PC-3 (cell line): ENCODE measurements at places on chromosomes 4 and X.

- peak; percentile 76 for DNase-seq
Observed at GRCh38 chrX:133415276-133416105, at the start of gene GPC4. Gene GPC4, minus strand, starts transcription at chrX:133415489. Its CDS starts 524 bp downstream, at chrX:133414965.

DNA sequence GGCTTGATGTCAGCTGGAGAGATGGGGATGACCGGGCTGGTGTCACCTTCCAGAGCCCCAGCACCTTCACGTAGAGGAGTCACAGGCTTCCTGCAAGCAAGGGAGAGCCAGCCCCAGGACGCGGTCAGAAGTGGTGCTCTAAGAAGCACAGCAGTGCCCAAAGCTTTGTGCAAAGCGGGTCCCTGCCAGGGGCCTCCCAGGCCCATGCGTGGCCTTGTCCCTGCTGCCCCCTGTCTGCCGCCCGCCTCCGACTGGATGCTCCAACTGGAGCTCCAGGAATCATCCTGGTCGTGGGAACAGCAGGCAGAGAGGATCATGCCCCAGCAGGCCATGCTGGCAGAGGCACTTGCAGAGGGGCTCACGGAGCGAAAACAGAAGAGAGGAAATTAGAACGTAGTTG, 40.1 kb upstream of the LRPAP1 start:
- no peak for DNase-seq

GRCh38 chr4:2341261-2341841, 77.1 kb downstream of the ZFYVE28 start:
- no peak for DNase-seq

DNA sequence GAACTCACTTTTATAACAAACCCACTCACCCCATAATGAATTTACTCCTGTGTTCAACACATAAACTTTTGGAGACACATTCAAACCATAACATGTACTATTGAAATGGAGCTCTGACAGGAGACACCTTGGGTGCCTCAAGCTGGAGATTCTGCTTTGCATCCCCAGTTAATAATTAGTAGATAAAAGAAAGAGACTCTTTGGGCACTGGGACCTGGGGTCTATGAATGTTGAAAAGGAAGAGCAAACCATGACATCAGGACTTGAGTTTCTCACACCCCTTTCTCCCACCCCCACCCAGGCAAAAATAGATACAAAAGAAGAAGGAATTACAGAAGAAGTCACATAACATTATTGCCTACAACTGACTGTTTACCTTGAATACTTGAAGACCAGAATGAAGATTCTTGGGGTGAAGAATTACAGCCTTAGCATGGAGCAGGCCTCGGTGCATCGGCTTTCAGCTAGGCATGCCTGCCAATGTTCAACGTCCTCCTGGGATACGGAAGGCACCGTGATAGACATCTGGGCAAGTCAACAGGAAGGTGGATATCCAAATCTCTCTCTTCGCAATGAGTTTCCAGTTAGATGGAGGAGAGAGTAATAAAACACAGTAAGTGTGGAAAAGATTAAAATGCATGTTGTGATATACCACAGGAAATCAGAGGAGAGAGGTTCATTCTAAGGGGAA, 316.0 kb downstream of the TRIML1 start:
- DNase-seq, result no peak

DNA sequence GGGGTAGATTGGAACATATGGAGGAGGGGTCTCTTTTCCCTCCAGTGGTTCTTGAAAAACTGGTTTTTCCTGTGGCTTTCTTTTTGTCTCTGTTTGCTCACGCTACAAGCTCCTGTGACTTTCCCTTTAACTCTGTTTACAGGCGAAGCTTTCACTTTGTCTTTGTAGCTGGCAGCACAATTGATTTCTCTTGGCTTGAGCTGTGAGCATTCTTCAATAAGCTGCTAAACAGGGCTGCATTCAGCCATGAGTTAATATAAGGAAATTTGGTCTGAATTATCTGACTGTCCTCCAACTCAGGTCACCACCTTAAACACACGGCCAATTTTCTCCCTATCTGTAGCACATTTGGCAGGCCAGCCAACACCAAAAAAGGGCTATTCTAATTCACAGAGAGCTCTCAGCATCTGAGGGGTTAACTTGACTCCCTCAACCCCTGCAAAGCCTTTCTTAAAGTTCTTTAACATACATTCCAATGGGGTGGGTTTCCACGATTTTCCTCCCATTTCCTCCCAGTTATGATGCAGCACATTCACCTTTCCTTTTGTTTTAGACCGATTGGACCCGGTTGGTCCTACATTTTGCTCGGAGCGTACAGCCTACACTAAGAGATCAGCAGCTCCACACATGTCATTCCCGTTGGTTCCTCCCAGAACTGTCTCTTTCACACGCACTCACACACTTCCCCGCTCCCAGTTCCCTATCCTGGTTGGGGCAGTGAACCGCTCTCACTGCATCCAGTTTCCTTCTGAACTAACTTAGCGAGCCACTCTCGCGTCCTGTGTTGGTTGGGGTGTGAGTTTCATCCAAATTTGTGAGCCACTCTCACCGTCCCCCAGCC, 45.4 kb downstream of the UGT2A3 start:
- peak; percentile 74 for DNase-seq

GRCh38 chr4:53618321-53618720, 27.0 kb upstream of the LNX1 start:
- no peak for DNase-seq

- DNase-seq, result peak; percentile 60
Observed at GRCh38 chr4:57499786-57500185, 389.6 kb upstream of the IGFBP7 start.

DNA sequence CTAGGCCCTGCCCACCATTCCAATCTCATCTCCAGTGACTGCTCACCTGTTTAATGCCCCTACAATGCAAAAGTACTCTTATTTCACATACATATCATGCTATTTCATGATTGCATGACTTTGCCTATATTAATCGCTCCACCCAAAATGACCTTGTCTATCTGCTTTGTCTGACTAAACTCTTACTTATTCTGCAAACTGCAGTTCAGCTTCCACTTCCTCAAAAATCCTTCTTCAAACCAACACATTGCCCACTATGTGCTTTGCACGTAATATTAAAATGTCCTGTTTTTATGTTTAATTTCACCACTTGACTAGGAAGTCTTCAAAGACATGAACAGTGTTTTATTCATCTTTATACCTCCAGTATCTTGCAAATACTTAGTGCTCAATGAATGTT, 229.6 kb downstream of the OPHN1 start:
- DNase-seq, result no peak

GRCh38 chr4:124459941-124460310, 252.6 kb downstream of the ANKRD50 start:
- no peak for DNase-seq

DNA sequence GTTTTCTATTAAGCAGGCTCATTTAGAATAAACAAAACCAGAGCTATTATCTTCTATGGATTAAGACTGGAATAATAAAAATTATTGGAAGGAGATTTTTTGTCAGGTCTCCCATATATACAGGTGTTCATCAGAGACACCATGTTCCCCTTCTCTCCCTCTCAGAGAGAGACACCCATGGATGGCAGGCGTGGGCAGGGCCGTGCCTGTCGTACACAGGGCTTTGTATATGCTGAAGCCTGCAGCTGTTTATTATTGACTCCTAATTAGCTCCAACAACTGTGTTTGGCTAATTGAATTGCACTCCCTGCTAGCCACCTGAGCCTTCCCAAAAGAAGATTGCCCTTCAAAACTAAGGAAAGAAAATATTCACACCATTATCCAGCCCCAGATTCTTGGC, 81.6 kb downstream of the GK start:
- DNase-seq, result no peak

DNA sequence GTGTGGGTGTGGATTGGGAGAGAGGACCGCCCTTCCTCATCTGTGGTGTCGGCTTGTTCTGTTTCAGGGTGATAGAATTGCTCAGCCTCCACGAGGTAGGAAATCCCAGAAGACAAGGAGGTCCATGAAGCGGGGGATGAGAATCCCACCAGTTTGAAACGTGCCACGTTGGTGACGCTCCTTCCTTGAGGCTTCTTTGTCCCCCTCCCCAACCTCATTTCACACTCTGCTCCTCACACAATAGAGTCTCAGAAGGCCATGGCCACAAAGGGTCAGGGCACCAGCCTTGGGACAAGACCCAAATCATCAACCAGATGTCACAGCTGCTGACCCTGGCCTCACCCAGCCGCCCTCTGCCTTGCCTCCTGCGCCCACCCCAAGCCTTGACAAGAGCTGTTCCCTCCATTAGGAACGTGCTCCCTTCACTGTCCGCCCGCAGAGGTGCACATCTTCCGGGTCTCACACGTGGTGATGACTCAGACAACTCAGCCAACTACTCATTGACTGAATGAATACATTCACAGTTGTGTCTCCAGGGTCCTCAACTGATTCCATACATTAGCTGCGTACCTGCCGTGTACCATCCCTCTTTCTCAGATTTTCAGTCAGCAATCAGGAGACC, 18.3 kb downstream of the BLOC1S4 start:
- DNase-seq, result no peak

DNA sequence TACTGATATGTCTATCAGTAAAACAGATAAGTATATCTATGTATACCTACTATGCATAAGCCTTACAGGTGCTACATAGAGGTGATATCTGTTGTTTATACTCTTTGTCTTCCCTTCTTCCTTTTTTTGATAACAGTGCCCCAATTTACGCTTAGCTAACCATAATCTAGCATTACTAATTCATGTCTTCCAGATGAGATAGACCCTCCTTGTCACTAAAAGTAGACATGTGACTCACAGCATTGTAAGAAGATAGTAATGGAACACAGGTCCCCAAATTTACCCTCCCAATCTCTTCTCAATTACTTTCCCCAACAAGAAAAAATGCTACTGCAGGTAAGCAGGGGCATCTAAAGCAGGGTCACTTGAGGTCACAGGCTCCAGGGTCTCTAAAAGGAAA, 7.9 kb upstream of the NFKB1 start:
- no peak for DNase-seq
